Activated CD4-positive, alpha-beta T cell treated with anti-CD3 and anti-CD28 coated beads, Interleukin-2, amount 50 U/mL, for 48 hours (primary cell): ENCODE measurements at places on chromosomes 2 and 18.

- DNase-seq, result no peak
Observed at GRCh38 chr18:47748093-47748796, 182.2 kb downstream of the SMAD2 start.

DNA sequence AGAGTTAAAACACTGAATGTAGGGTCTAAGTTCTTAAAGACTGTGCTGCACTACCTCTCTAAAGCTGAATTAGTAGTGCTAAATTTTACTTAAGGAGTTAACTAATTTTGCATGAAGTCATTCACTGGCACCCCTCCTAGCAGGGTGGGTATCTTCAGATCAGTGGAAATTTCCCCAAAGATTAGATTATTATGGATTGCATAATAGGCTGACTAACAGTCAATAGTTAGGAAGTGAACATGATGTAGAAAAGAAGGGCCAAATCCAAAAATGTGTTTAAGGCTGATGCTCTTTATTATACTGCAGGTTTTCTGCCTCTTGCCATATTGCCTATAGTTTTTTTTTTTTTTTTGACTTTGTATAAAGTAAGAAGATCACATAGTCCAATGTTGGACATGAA lies 5.2 kb downstream of the ZNF638 start:
- no peak for DNase-seq

DNA sequence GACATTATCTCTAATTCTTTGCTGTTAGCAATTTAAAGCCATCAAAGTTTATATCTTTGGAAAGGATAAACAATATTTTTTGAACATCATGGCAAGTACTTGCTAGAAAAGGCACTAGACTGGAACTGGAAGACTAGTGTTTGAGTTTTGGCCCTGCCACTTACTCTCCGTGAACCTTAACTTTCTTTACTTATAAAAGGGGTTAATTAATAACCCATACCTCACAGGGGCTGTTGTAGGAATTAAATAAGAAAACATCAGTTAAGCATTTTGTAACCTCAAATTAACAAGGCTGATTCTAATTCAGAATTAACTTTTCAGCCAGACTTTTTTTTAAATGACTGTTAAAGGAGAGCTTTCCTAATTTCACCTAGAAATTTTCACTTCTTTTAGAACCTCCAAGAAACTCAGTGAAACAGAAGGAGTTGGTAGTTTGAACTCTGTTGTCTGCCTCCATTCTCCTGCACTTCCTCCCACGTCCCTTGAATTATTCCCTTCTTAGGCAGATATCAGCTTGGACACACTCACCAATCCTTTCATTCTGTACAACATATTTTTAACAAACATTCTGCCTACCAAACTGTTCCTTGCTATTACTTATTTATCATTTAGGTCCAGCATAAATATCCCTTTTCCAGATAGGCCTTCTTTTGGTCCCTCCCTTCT lies 79.5 kb downstream of the COX7A2L start:
- DNase-seq, result no peak

- no peak for DNase-seq
Observed at GRCh38 chr2:242004902-242005230, 135.3 kb downstream of the RTP5 start.

DNA sequence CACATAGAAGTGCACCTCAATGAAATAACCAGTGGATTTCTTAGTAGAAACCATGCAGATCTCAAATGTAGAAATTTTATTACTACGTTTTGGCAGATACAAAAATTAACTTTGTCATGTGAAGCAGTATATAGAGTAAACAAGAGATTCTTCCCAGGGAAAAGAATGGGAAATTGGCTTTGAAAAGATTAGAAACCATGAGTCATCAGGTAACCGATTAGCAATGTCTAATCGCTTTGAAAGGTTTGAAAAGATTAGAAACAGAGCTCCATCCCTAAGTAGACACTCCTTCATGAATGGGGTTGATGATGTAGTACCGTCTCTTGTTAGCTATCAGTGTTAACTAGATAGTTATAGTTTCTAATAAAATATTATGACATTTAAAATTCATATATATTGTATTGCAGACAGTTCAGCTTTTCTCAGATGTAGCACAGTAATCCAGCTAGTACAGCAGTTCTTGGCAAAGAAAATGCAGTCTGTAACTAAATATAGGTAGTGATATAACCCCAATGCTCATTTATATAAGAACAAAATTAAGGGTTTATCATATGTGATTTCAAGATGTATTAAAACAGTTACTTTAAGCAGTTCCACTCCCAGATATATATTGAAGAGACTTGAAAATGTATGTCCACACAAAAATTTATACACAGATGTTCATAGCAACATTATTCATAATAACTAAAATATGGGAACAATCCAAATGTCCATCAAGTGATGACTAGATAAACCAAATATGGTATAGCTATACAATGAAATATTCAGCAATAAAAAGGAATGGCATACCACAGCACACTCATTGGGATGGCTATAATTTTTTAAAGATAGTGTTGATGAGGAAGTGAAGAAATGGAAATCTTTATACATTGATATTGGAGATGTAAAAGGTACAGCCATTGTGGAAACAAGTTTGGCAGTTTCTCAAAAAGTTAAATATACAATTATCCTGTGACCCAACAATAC lies 113.9 kb downstream of the PTPN4 start:
- DNase-seq, result no peak

DNA sequence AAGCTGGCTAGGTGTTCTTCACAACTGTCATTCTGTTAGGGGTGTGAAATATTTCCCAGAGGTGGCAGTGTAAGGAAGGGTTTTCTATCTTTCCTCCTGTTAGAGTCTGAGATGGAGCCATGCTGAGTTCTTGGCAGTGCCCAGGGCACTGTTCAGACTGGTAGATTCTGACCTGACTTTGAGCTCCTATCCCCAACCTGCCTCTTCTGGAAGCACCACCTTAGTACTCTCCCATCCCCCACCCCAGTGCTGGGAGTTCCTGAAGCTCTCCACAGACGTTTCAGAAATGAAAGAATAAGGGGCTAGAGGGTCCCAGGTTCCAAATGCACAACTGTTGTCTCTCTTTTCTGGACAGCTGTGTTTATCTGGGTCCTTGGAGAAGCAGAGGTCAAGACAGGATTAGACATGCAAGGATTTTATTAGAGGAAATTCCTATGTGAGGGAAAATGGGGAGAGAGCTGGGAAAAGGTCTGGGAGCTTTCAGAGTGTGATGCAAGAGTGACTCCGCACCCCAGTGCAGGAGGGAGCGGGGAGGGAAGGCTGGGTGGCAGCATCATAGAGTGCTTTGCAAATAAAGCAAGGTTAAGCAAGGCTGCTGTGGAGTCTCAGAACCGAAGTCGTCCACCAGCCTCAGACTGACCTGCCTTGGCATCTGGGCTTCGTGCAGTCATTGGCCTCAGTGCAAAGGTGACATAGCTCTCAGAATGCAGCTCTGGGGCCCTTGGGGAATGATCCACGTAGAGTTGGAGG lies 75.5 kb downstream of the SLC4A3 start:
- no peak for DNase-seq

GRCh38 chr2:29950481-29950880 lies 29.1 kb upstream of the ALK start:
- no peak for DNase-seq

DNA sequence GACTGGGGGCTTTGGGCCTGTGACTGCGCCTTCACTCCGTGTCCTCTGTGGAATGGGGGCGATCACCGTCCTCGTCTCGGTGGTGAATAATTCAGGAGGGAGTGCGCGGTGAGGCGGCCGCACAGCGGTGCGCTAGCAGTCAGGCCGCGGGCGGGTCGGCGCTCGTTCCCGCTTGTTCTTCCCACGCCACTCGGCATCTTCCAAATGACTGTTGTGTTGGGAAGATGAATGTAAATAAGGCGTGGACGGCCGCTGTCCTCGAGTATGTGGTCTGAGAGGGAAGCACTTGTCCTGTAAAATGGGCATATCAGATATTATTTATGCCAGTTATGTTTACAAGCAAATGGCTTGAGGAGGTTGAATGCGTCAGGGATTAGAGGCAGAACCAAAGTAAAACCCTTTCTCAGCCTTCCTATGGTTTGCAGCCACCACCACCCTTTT lies 608 bp upstream of the VPS4B start:
- no peak for DNase-seq

GRCh38 chr2:218992703-218993344 lies 398 bp downstream of the CRYBA2 start:
- no peak for DNase-seq

GRCh38 chr2:146678516-146678915 lies 1166.3 kb upstream of the ACVR2A start:
- no peak for DNase-seq

GRCh38 chr18:35919179-35919578 lies 53.3 kb upstream of the RMP24 start:
- no peak for DNase-seq

DNA sequence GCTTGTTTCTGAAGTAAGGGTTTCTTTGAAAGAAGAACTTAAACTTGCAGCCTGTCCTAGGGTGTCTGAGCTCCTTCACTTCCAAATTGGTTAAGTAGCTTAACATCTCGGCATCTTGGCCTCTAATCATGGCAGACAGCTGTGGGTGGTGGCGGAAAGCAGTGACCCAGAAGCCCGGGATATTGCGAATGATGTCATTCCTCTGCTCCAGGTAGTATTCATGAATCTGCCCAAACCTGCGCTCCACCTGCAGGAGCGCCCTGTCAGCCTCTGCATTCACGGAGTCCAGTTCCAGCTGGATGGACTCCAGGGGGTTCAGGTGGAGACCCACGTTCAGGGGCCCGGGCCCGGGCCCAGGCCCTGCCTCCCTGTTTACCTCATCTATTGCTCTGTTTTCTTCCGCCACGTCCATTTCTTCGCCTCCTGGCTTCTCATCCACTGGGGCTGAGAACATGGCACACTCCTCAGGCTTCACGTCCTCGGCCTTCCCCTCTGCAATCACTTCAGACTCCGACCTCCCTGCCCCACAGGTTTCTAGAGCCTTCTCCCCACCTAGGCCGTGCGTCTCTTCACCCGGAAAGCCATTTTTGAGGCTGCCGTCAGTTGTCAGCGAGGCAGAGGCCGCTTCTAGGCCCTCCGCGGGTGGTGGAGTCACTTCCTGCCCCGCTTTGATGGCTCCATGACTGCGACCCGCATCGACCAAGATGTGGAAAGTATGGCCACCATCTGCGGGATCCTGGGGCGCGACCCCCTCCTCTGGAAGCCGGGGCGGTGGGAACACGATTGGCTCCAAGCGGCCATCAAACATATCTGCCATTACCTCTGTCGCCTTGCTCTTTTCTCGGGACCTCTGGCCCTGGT lies 569 bp downstream of the TSPYL6 start:
- no peak for DNase-seq

DNA sequence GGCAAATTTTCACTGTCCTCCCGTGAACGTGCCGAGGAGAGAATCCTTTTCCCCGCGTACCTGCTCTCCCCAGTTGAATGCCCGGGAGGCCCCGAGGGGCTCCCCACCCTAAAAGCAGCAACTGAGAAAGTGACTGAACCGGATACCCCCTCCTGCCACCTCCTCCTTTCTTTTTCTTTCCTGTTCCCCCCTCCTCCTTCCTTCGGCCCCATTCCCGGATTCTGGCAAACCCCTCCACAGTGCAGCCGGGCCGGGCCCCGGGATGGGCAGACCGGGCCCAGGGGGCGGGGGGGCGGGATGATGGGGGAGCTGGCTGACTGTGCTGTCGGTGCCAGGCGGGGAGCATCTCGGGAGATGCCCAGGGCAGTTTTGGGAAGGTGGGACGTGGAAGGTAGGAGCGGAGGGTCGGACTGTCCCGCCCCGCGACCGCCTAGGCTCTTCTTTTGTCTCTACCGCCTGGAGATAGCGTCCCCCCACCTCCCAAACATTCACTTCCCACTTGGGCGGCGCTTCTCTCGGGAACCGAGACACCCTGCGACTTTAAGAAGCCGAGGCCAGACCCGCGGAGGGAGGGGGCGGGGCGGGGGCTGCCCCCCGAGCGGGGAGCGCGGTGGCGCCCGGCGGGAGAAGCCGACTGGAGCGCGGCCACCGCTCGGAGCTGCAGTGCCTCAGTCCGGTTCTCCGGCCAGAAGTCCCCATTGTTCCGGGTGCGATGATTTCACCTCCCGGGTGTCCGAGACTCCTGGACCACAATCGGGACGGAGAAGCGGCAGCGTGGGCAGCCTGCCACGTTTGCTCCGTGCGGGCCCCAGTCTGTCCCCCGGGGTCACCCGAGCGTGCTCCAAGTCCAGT lies 8.2 kb downstream of the DLX2 start:
- no peak for DNase-seq

DNA sequence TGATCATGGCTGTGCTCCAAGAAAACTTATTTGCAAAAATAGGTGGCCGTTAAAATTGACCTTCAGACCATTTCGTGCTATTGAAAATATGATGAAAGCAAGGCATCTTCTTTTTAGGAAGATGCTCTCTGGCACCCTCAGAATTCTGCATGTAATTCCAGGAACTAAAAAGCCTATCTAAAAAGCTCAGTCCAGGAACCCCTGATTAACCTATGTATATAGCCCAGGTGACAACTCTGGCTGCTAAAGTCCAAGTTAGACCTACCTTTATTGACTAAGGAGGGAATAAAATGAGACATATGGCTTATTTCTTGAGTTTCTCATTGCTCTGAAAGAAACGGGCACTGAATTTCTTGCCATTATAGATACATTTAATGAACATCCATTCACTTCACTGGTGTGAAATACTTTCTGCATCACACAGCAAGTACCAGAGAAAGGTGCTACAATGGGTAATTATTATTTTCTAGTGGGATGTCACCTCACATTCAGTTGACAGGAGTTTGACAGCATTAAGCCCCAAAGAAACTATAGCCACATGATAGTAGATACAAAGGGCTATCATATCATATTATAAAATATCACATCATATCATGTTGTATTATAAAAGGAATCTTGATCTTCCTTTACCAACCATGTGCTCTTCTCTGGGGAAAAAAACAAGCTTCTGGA lies 83.8 kb downstream of the EPHA4 start:
- DNase-seq, result no peak

GRCh38 chr2:64809216-64809615 lies 155.5 kb upstream of the SERTAD2 start:
- DNase-seq, result no peak
